GM23248 (cell line): ENCODE measurements at places on chromosomes 1 and 21. TPM values are rescaled to one million over a fixed set of nuclear protein-coding genes. Genes with fewer than 3 reads are reported as not detected.

The LCE3E gene
- polyA plus RNA-seq, result not detected in 2 replicates

The GPR25 gene
- not detected in 2 replicates for polyA plus RNA-seq

DNA sequence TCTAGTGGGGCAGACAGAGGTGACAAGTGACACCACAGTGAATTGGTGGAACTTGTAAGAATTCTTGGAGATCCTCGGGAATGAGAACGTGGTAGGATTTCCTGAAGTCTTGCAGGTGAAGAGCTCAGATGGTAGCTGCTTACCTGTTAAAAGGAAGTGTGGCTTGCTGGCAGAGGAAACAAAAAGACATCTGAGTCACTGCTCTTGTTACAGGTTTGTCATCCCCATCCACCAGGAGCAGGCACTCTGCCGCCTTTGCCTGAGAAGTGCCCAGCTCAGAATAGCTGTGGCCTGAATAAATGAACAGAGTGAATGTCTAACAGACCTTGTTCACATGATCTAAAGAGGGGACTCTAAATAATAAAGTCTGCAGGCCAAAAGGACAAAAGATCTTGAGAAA, 12.3 kb upstream of the ZSCAN20 start:
- H3K4me1 ChIP-seq, result peaks cover 28% of the 10 kb centered on the region
- peak; percentile 25 for DNase-seq
- H3K4me3 ChIP-seq, result no peak overlapping the region
- H3K27ac ChIP-seq, result peak overlapping the region; percentile 73
- H3K27me3 ChIP-seq, result no peaks in the 10 kb centered on the region

DNA sequence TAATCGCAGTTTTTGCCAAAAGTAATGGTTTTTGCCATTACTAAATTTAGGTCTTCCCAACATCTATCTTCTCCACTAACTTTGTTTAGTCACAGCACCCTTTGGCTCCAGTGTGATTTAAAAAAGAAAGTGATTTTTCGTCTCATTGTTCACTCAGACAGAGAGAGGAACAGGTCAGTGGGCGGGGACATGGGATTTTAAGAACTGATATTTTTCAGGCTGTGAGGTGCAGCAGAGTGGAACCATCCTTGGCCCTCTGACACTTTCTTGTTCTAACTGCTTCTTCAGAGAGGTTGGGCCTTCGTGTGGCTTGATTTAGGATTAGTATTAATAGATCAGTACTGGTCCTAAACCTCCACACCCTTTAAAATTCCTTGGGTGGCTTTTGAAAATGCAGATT, 38.8 kb downstream of the CASQ2 start:
- no peaks in the 10 kb centered on the region for H3K36me3 ChIP-seq
- peaks cover 14% of the 10 kb centered on the region for H3K4me1 ChIP-seq

DNA sequence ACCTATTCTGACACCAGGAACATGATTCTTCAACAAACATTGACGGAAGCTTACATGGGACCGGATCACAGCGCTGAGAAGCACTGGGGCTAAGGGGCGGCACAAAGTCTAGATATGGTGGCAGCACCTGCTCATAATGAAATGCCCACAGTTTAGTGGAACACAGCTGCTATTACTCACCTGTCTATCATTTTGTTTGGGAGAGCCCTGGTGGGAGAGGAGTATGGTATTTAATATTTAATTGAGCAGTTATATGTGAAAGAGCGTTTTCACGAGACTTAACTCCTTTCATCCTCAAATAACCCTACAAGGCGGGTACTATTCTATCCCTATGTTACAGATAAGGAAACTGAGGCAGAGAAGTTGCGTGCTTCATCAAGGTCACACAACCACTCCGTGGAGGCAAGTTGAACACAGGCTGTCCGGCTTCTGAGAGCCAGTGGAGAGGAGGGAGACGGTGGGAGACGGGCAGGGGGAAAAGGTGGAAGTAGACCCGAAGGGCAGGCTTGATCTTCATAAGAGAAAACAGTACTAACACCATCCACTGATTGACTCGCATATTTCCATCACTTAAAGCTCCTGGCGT, 790 bp upstream of the TSNAX start:
- DNase-seq, result no peak
- no peaks in the 10 kb centered on the region for H3K27me3 ChIP-seq
- peaks cover 13% of the 10 kb centered on the region for H3K4me1 ChIP-seq
- peak overlapping the region; percentile 86 for H3K4me3 ChIP-seq

- H3K27ac ChIP-seq, result no peak overlapping the region
- H3K27me3 ChIP-seq, result no peaks in the 10 kb centered on the region
- H3K36me3 ChIP-seq, result no peaks in the 10 kb centered on the region
- no peak for DNase-seq
Measured at GRCh38 chr1:46517010-46517600, 27.5 kb downstream of the DMBX1 start.

DNA sequence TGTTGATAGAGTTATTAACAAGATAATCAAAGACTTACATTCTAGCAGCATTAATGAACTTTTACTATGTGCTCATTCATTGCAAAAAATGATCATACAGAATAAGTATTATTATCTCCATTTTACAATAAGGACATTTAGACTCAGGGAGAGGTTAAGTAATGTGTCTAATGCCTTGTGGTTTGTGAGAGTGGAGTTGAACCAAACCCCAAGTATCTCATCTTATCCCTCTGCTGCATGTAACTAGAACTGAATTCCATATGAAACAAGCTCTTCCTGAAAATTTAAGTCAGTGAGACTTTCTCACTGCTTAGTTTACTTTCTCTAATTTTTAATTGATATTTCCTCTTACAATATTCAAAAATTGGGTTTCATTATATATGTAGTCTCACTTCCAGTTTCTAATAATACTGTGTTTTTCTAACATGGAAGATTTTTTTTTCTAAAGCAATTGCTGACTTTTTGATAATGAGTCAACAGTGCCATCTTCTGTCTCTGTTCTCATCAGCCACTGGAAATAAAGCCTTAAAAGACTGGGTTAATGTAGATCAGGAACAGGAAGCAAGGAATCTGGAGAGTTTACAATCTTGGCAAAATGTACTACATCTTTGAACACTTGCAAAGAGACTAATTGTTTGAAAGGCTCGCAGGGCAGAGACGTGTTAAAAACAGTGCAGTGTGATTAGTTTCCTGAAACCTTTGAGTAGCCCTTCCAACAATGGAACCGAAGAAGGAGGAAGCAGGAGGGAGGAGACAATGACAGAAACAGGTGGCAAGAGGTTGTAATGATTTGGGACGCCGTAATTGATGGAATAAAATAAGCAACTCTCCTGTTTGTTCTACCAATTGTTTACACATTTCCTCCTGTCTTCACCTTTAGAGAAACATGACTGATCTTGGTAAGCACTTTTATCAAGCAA, 567.6 kb downstream of the MRPL39 start:
- H3K36me3 ChIP-seq, result no peaks in the 10 kb centered on the region
- H3K27me3 ChIP-seq, result no peaks in the 10 kb centered on the region
- no peak for DNase-seq
- H3K4me1 ChIP-seq, result no peaks in the 10 kb centered on the region
- H3K27ac ChIP-seq, result no peak overlapping the region

GRCh38 chr1:165259706-165260428, 96.6 kb downstream of the LMX1A start:
- H3K4me3 ChIP-seq, result no peak overlapping the region
- peaks cover 13% of the 10 kb centered on the region for H3K27me3 ChIP-seq
- H3K4me1 ChIP-seq, result no peaks in the 10 kb centered on the region
- H3K27ac ChIP-seq, result no peak overlapping the region
- DNase-seq, result no peak
- H3K36me3 ChIP-seq, result no peaks in the 10 kb centered on the region

DNA sequence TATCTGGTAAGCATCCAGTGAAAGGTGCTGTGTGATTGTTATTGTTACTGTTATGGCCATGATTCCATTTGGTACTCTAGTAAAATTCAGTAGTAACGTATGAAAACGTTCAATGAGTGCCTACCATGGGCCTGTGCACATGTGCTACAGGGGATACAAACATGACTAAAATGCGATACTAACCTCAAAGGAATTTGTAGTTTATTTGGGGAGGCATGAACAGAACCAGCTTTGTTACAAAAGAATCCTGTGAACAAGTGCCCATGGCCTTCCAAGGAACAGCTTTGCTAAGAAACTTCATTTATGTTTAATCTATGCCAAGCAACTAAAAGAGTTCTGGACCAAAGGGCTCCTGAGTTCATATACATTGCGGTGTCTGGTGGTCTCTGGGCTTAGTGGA, 28.7 kb downstream of the PTGFR start:
- peaks cover 14% of the 10 kb centered on the region for H3K4me1 ChIP-seq
- peak; percentile 35 for DNase-seq
- no peak overlapping the region for H3K4me3 ChIP-seq
